ENCODE measurements at places on chromosomes 3 and 15. TPM values are rescaled to one million over a fixed set of nuclear protein-coding genes. Genes with fewer than 3 reads are reported as not detected.

The RASGRF1 gene
- 0.47 TPM for total RNA-seq

The CPNE9 gene
- not detected for total RNA-seq

The KLHL24 gene
- 14.4 TPM for total RNA-seq

The GRAMD1C gene
- total RNA-seq = 5.7 TPM

The GASK1A gene
- total RNA-seq = not detected

GRCh38 chr3:27573780-27574437 is 89.7 kb upstream of the SLC4A7 start:
- DNase-seq = no peak

GRCh38 chr3:50227390-50228183 is 8.4 kb upstream of the GNAI2 start:
- peak; percentile 84 for DNase-seq

DNA sequence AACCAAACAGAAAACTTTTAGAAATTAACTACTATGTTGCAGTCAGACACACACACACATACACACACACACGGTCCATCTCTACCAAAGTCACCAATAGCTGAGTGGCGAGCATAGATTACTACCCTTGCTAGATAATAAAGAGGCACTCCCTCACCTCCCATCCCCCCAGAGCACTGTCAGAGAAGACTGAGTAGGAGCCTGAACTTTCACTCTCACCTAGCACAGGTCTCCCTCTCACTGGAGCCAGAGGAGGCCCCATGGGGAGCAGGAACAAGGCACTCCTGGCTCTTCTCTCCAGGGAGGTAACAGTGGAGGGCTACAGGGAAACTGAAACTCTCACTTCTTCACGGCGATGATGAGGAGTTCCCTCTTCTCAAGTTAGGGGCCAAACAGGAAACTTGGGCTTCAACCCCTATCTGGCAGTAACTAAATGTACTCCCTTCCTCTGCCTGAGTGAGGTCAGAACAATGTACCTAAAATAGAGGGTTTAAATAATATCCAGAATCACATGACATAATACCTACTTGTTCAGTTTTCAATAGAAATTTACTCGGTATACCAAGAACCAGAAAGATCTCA is 975.3 kb upstream of the GBE1 start:
- no peak for DNase-seq

GRCh38 chr15:79349525-79349924 is 38.6 kb downstream of the TMED3 start:
- DNase-seq = peak; percentile 10

DNA sequence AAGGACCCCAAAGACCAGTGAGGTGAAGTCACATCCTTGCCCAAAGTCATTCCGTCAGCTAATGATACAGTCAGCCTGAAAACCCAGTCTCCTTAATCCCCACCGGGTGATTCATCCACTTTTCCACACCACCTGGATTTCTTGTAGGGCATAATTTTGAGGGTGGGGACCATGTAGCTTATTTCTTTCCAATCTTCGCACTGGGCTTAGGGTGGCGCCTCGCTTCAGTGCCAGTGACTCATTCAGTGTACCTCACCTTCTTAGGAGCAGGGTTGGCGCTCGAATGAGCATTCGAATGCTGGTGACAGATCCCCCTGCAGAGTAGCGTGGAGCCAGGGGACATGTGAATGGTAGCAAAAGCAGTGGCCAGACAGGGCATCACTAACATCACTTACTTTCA is 24.0 kb downstream of the BMF start:
- no peak for DNase-seq

DNA sequence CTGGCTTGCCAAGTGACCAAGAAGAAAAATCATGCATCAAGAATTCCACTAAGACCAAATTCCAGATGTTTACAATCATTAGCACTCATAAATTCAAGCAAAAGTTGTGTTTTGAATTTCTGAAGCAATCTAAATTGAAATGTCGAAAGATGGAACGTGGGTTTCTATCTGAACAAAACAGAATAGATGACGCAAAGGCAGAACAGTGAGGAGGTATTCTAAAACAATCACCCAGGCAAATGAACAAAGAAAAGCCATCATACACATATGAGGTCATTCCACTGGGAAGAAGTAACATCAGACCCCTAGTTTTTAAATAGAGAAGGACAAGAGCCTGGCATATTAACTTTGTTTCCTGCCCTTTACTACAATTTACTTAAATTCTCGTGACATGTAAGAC is 58.0 kb downstream of the MCF2L2 start:
- DNase-seq = no peak

DNA sequence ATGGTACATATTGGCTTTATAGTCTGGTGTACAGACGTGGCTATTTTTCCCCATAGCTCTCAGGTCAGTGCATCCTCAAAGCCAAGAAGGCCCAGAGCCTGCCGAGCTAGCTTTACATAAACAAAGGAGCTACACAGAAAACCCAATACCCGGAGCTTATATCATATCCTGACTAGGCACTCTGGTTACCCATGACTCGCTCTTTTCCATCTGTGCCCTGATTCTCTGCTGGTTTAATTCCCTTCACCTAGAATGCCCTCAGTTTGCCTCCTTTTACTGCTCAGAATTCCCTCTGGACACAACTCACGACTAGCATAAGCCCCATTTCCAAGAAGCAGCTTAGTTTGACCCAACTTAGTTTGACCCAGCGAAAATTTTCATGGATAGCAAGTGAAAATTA is 110.8 kb downstream of the TIGIT start:
- peak; percentile 11 for DNase-seq

DNA sequence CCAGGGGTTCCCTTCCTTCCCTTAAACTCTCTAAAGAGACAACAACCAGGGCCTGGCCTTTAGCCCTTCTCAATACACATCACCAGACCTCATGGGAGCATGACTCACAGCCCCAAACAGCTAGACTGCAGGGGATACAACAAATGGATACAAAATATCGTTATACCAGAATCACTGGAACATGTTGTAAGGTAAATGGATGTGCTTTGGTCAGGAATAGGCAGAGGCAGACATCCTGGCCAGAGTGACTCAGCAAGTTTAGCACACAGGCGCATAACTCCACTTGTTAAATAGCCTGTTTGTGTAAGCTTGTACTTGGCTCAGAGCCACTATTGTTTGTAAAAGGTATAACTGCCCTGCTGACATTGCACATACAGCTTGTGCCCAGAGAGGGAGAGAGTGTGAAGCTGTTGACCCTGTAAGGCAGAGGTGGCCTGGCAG is 18.3 kb downstream of the TMED3 start:
- peak; percentile 23 for DNase-seq

GRCh38 chr3:72547183-72547582 is 301.1 kb downstream of the SHQ1 start:
- no peak for DNase-seq

DNA sequence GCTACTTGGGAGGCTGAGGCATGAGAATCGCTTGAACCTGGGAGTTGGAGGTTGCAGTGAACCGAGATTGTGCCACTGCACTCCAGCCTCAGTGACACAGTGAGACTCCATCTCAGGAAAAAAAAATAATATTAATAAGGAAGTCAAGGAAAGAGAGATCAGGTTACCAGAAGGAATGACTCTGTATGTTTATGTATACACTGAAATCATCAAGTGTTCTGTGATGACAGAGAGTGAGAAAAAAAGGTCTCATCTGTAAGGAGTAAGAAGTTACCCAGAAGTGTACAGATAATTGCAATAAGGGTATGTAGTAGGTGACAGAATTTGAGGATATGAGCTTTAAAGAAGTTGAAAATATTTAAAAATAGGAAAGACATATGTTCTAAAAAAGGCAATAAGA is 4.3 kb upstream of the CCDC50 start:
- DNase-seq = no peak

DNA sequence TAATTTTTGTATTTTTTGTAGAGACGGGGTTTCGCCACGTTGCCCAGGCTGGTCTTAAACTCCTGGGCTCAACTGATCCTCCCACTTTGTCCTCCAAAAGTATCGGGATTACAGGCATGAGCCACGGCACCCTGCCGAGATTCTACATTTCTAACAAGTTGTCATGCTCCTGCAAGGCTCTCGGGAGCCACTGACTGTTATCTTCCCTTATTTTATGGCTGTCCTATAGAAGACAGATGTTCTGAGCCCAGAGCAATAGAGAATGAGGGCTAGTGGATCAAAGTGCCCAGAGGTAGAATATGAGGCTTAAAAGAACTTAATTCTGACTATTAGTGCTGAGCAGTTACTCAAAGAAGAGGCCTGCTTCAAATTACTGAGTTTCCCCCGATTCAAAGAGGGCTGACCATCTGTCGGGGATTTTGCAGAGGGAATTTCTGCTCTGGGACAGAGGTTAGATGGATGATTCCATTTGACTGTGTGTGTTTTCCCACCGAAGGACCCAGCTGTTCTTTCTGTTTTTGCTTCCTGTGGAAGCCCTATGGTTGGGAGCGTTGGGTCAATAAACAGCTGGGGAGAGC is 39.5 kb downstream of the ITPR1 start:
- DNase-seq = no peak

DNA sequence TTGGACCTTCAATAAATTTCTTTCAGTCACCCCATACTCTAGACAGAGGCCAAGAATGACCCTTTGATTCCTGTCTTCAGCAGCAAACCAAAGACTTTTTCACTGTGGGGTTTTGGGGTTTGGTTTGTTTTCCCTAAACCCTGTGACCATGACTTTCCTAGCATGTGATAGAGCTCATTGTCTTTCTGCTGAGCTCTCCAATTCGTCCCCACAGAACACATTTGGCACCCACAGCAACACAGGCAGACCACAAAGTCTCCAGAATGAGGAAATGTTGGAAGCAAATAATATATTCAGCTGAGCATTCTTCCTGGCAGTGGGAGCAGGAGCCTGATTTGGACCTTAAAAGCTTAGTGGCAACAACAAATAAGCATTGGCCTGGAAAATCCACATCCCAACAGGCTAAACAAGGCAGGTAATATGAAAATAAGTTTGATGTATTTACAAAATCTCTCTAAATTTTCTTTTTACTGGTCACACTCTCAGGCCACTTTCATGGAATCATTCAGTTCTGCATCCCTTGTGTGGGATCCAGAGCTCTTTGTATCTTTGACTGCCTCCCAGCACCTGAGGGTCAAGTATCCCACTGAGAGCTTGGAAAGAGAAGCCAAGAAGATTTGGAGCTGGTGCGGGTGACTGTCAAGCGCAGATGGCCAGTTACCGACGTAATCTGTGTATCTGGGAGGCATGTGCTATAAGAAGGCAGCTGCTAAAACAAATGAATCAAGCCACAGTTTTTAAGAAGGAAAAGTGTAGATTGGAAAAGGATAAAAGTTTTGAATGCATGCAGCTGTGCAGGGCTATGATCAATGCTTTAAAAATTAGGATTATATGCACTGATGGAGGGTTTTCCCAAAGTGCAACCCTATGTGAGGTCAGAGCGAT is 36.5 kb upstream of the CPB1 start:
- no peak for DNase-seq

- DNase-seq = no peak
Measured at GRCh38 chr3:129689036-129689435, 82.6 kb upstream of the PLXND1 start.

- DNase-seq = no peak
Measured at GRCh38 chr3:193241716-193242115, 694 bp downstream of the PLAAT1 start.

GRCh38 chr3:38634111-38634510 is 15.4 kb downstream of the SCN5A start:
- DNase-seq = peak; percentile 57

GRCh38 chr15:90306560-90306959 is 41.1 kb downstream of the NGRN start:
- DNase-seq = no peak

GRCh38 chr3:114155370-114155821 is 23.5 kb downstream of the DRD3 start:
- DNase-seq = no peak

GRCh38 chr3:160314995-160315394 is 84.0 kb downstream of the IFT80 start:
- no peak for DNase-seq

DNA sequence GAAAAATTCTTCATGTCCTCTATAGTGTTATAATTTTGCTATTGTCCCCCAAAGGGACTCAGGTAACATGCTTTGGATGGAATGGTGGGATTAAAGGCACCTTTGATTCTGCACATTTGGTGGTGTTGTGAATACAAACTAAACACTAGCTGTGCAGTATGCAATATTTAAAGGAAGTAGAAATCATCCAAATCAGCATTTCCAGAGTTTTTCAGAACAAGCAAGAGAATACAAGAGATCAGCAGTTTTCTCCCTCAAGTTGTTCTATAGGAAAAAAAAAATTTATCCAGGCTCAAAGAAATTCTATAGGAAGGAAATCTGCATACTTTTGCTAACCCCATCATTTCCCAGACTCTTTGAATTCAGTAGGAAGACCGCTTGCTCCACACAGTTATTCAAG is 10.2 kb upstream of the ADIPOQ start:
- DNase-seq = no peak

All from HFFc6 (cell line).